ACHN (cell line): ENCODE measurements at places on chromosomes 2 and 18.

DNA sequence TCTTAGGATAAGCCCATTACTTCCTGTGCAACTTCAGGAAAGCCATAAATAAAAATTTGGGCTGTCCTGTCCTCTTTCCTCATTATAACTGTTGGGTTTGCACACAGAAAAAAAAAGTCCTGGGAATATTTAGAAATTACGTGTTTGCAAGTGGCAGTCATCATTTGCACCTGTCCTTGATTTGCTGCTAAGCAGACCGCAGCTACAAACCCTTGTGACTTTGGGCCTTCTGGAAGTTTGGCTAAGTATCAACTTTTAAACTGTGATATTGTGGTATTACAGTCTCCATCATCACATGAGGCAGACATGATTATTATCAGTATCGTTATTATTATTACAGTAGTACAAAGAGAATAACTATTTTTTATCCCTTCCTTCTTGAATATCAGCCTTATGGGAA lies 260.7 kb upstream of the SESTD1 start:
- no peak for DNase-seq

DNA sequence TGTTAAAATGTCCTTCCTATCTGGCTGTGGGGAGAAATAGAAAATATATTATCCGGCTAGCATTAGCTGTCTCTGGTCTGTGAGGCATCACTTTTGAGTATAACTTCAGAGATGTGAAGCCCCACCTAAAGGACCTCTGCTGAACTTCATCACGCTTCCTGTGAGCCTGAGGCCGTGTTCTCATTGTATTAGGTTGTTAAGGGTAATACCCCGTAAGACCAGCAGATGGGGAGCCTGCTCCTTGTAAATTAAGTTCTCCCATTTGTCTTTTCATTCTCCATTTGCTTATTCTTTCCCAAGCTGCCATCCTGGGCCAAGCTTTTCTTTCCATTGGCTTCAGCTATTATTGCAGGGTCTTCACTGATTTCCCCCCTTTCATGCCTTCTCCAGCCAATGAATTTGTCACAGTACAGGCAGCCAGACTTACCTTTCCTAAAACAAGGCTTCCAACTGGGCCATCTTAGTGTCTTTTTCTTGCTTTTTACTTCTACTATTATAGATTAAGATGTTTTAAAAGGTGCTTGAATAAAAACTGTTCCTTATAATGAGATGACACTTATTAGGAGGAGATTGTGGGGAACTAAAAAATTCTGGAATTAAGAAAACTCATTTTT lies 12.4 kb downstream of the NIF3L1 start:
- peak; percentile 94 for DNase-seq

- DNase-seq: no peak
Observed at GRCh38 chr18:67342159-67342558, 174.4 kb downstream of the DSEL start.

GRCh38 chr2:229363185-229363814 lies 92.2 kb upstream of the PID1 start:
- DNase-seq: no peak

- DNase-seq: no peak
Observed at GRCh38 chr2:159078443-159078842, 110.0 kb downstream of the TANC1 start.

DNA sequence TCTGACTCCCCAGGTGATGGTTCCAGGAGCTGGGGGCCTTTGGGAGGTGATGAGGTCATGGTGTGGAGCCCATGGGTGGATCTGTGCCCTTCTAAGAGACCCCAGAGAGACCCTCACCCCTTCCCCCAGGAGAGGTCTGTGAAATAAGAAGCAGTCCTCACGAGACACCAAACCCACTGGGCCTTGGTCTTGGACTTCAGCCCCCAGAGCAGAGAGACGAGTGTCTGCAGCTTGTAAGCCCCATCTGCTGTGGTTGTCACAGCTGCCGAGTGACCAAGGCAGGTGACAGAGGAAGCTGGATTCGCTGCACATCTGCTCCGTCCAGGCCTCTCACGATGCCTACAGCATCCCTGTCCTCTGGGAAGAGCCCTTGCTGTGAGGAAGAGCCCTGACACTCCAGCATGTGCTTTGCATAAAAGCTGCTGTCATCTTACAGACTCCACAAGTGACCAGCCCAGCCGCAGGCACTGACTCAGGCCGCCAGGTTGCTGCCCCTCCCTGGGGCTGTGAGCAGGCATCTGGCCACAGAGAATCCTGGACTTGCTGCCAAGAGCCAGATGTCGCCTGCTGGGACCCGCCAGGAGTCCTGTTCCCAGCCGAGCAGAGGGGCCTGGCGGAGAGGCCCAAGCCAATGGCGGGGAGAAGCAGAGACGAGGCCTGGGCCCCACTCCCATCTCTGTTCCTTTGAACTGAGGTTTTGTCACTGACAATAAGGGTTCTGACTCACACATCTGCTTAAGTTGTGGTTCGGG lies 150.8 kb downstream of the PXDN start:
- DNase-seq: peak; percentile 84

DNA sequence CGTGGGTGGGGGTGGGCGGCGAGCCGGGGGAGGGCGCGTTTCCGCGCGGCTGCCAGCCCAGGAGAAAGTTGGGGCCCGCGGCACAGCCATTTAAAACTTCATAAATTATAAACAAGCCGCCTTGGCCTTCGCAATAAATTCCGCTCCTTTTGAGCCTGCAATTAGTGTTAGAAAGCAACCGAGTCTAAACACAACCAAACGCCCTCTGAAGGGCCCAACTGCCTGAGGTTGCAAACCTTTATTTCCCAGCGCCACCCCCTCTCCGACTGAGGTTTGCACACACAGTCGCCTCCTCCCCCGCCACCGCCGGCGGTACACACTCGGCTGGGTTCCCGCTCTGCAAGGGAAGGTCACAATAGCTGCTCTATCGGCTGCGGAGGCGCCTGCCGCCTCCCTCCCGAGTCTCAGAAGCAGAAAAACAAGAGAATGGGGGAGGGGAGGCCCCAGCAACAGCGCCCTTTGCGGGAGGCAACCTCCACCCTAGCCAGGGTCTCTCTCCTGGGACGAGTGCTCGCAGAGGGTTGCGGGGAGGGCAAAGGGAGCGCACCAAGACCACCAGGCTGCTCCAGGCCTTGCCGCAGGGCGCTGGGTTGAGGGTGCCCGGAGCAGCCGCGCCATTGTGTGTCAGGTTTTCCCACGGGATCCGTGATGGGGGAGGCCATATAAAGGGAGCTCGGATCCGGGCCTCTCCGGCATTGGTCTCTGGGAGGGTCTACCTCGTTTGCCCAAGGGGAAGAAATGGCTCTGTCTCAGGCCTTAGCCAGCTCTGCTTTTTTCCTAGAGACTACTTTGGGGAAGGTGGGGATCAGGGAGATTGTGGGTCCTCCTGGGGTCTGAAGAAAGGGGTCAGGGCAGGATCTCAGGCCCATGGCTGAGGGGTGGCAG lies 13.4 kb upstream of the HOXD1 start:
- no peak for DNase-seq

DNA sequence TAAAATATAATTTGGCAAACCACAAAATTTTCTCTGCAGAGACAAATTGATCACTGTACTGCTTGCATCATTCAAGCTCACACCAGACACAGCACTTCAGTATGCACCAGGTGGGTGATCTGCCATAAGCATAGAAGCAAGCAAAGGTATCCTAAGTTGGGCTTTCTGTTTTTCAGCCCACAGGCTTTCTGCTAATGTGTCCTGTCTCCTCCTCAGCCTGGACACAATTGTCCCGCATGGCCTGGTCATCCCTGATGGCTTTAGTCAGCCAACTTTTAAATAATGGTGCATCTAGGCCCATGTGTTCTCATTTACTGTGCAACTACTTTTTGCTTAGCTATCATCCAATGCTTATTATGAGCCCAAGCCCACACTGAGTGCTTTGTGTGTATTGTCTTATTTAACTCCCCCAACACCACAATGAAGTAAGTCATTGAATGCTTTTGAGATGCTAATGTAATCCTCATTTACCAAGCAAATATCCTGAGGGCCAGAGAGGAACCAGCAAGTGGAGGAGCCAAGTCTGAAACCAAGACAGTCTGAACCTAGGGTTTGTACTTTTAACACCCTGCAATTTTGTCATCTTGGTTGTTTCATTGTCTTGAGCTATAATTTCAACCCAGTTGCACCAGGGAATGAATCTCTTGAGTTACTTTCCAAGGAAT lies 111.2 kb upstream of the SETBP1 start:
- DNase-seq: no peak

DNA sequence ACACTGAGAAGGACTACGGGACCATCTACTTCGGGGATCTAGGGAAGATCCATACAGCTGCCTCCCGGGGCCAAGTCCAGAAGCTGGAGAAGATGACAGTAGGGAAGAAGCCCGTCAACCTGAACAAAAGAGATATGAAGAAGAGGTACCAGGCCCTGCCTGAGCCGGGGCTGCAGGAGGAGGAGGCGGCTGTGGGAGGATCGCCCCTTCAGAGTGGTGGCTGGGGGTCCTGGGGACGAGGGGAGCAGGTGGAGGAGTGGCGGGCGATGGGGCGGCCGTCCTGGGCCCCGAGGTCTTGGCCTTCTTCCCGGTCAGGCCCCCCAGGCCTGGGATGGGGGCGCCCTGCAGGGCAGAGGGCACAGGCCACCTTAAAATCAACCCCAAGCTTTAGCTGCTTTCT lies 524 bp downstream of the ANKRD30B start:
- DNase-seq: no peak

- no peak for DNase-seq
Observed at GRCh38 chr2:97918818-97919217, 76.9 kb downstream of the TMEM131 start.

- no peak for DNase-seq
Observed at GRCh38 chr2:63562751-63563150, 25.5 kb downstream of the WDPCP start.

GRCh38 chr18:26516964-26517363 lies 31.4 kb downstream of the KCTD1 start:
- no peak for DNase-seq

- no peak for DNase-seq
Observed at GRCh38 chr2:155690785-155691184, 641.7 kb downstream of the NR4A2 start.

DNA sequence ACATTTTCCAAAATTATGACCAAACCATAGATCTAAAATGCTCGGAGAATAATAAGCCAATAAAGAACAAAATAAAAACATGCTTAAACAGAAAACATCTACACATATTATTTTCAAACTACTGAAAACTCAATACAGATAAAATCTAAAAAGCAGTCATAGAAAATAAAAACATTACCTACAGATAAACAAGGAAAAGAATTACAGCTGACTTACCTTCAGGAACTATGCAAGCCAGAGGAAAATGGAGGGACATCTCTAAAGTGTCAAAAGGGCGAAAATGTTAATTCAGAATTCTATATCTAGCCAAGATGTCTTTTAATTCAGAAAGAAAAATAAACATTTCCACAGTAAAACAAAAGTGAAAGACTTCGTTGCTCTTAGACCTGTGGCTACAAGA lies 112.9 kb upstream of the GYPC start:
- DNase-seq: peak; percentile 13

GRCh38 chr2:222656526-222657446 lies 894 bp upstream of the FARSB start:
- no peak for DNase-seq

GRCh38 chr18:78778651-78779050 lies 201.0 kb upstream of the SALL3 start:
- DNase-seq: no peak

DNA sequence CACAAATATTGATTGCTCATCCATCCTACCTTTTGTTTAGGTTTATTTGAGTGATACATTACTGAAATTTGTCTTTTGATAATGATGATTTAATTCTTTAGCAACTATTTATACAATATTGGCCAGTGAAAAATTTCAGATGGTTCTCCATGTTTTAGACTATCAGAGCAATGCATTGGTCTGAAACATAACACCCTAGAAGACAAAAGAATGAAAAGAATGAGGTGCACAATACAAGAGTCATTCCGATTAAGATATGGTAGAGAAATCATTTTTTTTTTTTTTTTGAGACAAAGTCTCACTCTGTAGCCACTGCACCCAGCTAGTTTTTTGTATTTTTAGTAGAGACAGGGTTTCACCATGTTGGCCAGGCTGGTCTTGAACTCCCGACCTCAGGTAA lies 197.4 kb upstream of the FAM98A start:
- no peak for DNase-seq

DNA sequence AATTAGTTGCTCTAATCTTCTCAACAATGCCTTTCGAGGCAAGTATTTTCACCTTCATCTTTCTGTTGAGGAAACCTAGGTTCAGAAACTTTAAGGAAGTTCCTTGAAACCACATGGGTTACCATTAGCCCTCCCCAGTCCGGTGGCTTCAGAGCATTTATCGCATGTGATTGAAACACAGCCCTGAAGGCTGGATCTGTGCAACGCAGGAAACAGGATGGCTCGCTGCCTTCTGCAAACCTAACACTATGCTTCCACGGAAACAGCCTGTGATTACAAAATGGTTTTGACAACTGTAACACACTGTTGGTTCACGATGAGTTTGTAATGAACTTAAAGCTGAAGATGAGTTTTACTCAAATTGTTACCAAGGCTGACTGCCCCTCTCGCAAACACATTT lies 68.5 kb downstream of the EPB41L3 start:
- no peak for DNase-seq

GRCh38 chr18:64294967-64295366 lies 146.1 kb upstream of the LINC00305 start:
- DNase-seq: no peak

- DNase-seq: no peak
Observed at GRCh38 chr2:218663901-218664300, 4.4 kb downstream of the BCS1L start.

GRCh38 chr2:109275120-109276012 lies 146.4 kb downstream of the SH3RF3 start:
- DNase-seq: no peak

- no peak for DNase-seq
Observed at GRCh38 chr2:176934131-176934530, 278.5 kb upstream of the HNRNPA3 start.

GRCh38 chr2:53403792-53404413 lies 363.7 kb upstream of the CHAC2 start:
- DNase-seq: peak; percentile 69

GRCh38 chr2:66901344-66901743 lies 466.4 kb downstream of the MEIS1 start:
- DNase-seq: no peak

- DNase-seq: no peak
Observed at GRCh38 chr2:401019-401679, 113.3 kb upstream of the ALKAL2 start.

DNA sequence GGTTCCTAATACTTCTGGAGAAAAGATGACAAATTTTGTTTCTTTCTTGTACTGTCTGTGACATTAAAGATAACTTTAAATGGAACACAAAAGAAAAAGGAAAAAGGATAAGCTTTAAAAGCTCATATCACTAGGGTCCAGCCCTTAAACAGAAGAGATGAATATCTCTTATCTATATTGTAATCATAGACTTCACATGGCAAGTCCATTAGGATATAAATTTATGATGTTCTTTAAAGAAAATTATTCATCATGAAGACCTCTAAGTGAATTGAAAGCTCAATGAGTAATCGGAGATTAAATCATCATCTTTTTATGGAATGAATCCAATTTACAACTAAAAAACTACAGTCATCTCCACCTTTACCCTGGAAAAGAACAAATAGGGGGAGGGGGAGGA lies 111.6 kb upstream of the SATB2 start:
- no peak for DNase-seq

DNA sequence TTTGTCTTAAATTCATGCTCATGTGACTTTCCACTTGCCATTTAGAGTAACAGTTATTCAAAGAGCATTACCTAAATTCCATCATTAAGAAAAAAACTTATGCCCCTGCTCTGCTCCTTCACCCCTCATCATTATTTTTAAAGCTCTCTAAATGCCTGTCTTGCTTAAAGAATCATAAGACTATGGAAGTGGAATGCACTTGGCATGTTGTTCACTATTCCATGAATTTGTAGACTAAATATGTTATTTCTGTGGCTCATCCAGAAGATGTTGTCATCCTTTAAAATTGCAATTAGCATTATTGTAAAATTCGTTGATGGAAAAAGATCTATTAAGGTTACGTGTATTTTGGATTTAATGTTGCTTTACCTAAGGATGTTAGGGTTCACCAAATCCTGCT lies 61.8 kb downstream of the FMNL2 start:
- no peak for DNase-seq
